Fibroblast of upper back skin (primary cell): ENCODE measurements at places on chromosomes 7 and 10.

DNA sequence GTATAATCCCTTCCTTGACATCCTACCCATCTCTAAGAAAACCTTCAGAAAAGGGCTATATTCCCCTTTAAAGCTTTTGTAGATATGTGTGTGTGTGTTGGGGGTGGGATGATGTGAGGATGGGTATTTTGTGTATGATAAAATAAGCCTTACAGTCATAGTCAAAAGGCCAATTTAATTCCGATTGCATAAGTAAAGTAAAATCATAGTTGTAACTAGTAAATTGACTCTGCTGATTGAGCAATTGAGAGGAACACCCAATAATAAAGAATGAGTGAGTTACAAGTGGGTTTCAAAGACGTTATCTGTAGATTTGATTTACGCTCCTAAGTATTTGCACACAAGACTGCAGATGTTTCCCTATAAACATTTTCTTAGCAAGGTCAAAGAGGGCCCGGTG, 71.3 kb upstream of the ITPRID1 start:
- DNase-seq, result no peak

- DNase-seq, result peak; percentile 21
Measured at GRCh38 chr7:82803411-82803810, 359.3 kb downstream of the PCLO start.

DNA sequence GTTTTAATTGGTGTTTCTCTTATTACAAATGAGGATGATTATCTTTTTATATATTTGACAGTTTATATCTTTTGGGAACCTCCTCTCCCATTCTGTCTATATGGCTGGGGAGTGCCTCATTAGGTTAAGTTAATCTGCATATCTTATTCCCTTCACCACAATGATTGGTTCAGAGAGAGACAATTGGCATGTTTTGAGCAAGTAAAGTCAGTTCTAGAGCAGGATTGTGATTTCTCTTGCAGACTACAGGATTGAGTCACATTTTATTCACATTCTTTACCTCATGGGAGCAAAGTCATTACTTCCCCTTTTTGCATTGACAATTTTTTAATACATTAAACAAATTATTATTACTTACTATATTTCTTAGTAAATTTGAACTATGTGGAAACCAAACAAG, 345.6 kb downstream of the MDFIC start:
- peak; percentile 14 for DNase-seq

DNA sequence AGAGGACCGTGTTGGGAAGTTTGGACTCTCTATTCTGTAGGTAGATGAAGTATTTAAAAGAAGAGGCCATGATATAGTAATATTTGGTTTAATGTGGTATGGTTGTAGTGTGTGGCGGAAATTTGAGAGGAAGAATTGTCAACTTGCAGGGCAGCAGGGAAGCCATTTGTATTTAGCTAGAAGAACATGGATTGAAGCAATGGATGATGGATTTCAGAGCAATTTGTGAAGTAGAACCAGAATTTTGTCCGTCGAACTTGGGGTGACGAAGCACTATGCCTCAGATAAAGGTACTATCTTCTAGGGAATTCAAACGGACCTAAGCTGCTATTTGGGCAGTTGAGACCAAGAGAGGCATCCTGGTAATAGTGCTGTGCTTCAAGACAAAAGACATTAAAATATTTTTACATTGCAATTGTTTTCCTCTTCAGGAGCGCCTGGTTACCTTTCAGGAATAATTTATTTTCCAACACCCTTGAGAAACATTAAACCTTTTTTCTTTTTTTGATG, 615 bp upstream of the WBP1L start:
- no peak for DNase-seq

DNA sequence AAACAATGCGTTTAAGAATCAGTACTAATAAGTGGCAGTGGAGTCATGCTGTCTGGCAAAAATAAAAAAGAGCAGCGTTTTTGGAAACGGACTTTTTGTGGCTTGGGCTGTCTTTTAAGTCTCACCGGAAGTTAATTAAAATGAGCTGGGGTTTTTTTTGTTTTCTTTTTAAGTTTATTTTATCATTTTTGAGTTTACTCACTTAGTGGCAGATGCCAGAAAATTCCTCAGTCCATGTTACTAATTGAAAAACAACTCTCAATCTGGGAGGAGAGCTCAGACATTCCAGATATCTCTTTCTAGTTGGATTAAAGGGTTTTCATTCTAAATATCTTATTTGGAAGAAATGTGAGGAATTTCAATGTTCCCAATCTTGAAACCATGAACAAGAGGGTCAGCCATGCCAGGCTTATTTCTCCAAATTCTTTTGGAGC, 133.8 kb upstream of the AGR3 start:
- peak; percentile 59 for DNase-seq

DNA sequence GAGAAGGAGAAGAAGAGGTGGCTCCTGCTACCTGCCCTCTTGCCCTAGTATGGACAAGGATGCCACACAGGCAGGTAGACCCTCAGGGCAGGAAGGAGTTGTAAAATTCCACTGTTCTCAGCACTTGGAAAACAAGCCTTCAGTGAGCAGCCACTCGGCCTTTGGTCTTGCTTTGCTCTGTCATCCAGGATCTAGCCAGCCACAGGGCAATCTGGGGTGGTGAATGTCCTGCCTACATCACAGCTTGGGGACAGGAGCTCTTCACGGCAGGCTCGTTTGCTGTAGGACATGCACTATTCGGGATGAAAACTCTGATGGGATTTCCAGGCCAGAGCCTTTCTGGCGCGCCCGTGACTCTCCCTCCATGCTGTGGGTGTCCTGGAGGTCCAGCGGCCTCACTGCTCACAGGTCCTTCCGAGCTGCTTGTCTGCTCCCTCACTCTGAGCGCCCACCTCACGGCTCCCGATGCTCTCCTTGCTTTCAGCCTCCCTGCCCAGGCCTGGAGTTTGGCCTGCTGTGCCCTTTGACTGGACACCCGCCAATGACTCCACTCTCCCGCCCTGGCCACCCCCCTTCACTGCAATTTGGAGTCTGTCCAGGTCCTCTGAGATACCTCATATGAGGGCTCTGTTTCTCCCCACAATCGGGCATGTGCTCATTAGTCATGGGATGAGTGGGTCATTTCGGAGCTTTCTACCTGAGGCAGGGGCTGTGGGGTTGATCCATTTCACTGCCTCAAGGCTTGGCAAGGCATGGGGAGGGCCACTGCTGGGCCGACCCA, 227.2 kb upstream of the GRB10 start:
- peak; percentile 60 for DNase-seq

DNA sequence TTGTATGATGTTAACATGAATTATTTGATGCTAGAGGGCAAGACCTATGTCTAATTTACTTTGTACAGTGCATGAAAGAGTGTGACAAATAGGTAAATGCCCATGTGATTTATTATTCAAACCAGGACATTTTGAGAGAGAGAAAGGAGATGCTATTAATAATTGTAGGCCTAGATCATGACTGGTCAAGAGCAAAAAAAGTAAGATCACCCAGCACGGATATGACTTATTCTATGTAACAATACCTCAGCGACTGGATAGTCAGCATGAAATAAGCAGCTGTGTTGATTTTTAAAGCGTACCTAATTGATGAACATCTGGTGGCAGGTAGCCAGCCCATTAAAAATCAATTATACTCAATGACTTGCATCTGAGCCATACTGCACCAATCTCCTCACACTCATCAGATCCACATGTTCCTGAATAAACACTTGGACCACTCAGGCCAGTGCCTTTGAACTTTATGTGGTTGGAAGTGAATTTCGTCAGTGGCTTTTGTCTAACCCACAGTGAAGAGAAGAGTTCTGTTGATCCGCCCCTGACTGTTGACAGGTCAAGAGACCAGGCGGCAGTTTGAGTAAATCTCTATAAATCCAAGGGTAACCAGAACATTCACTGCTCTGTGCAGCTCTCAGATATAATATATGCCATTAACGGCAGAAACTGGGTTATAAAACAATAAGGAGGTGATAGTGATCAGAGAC, 435.3 kb downstream of the MDFIC start:
- DNase-seq, result peak; percentile 92

GRCh38 chr7:36748017-36748487, 23.8 kb upstream of the AOAH start:
- no peak for DNase-seq

GRCh38 chr10:130931256-130931655, 380.3 kb downstream of the TCERG1L start:
- no peak for DNase-seq

DNA sequence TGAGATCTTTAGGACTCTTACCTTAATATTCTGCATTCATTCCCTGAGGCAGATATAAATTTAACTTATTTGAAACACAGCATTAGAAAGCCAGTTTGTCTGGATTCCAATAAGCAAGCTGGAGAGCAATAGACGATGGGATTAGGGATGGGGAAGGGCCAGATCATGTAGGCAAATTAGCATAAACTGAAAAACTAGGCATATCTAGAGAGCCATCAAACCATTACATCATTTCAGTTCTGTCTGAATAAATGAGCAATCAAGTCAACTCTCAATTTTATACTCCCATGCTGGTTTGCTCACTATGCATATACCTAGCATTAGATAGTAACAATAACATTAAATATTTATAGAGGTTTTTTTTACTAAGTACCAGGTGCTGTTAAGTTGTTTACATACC, 583.6 kb upstream of the LRRN3 start:
- DNase-seq, result no peak

DNA sequence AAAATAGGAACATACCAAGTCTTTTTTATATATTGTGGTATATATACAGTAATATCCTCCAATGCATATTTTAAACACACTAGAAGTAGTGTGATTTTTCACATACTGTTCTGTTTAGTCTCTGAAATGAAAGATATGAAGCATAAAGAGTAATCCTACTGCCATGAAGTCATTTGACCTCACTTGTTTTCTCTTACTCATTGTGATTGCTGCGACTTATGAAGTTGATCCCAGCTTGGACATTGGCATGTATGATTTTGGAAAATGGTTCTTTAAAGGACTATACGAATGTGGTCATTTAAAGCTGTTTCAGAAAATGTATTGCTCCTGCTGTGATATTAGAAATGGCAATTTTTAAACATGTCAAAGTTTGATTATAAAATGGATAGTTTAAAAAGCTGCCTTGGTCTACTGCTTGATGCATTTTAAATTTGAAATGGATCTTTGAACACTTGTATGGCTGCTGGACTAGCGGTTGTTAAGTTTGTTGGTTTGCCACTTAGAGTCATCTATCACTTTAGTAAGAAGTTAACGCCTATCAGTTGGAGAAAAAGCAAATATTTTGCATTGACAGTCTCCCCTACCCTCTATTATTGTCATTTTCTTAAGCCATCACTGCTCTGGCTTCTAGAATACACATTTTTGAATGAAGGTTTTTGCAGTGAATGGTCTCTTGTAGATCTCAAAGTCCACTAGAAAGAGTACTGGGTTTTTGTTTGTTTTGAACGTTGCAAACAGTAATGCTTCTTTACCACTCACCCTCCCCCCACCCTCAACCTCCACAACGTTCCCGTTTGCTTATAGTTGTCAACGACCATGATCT, 881 bp upstream of the PCGF5 start:
- no peak for DNase-seq

- DNase-seq, result peak; percentile 82
Measured at GRCh38 chr10:14185316-14186045, 145.2 kb downstream of the FRMD4A start.

DNA sequence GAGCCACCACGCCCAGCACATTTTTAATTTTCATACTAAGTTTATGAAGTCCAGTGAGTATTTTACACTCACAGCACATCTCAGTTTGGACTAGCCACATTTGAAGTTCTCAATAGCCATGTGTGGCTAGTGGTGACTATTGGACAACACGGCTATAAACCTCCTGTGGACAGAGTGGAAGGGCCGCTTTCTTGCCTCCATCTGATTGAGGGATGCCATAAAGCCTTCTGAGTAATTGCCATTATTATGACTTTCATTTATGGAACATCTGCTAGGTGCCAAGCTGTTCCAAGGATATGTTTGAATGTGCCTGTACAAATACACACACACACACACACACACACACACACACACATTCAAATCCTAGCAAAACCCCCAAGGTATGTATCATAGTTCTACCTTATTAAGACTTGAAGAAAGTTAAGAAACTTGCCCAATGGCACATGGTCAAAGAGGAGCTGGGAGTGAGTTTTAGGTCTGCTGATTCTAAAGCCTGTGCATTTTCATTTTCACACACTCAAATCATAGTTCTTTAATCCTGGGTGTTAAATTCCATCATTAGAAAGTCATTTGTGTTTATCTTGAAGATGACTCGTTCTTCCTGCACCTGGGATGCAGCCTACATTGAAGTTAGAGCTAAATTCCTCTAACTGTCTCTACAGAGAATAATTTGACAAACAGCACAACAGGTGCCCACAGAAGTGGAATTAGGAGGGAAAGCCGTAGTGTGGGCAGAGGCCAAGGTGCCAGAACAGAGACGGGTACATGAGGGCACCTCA, 143.3 kb downstream of the PKD1L1 start:
- no peak for DNase-seq
